ENCODE measurements at places on chromosomes 12 and 14.
A peak's percentile ranks its signal among the peaks of the same experiment; 100 is the strongest.

GRCh38 chr12:89183985-89184435, 168.3 kb downstream of the DUSP6 start:
- no peak for DNase-seq

GRCh38 chr12:93982771-93983315, 165.5 kb upstream of the PLXNC1 start:
- peak; percentile 20 for DNase-seq

DNA sequence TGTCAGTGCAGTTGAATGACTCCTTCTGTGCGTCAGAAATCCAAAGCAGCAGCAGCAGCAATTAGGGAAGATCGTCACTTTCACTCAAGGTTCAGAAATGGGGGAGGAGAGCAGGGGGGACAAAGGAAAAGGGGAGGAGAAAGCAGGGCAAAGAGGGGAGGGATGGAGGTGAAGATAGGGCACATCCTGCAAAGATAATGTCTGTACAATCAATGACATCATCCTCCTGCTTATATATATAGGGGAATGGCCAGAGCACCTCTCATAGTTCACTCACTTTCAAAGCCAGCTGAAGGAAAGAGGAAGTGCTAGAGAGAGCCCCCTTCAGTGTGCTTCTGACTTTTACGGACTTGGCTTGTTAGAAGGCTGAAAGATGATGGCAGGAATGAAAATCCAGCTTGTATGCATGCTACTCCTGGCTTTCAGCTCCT, at the start of gene NTS:
TSS of gene NTS (plus strand) at position 265 of the 431 bp plus-strand sequence. CDS start at position 374, 109 bp downstream.
- DNase-seq = no peak

- no peak for DNase-seq
Observed at GRCh38 chr12:16189849-16190248, 87.6 kb downstream of the SLC15A5 start.

GRCh38 chr12:103793046-103793445, 48.0 kb downstream of the NT5DC3 start:
- no peak for DNase-seq

DNA sequence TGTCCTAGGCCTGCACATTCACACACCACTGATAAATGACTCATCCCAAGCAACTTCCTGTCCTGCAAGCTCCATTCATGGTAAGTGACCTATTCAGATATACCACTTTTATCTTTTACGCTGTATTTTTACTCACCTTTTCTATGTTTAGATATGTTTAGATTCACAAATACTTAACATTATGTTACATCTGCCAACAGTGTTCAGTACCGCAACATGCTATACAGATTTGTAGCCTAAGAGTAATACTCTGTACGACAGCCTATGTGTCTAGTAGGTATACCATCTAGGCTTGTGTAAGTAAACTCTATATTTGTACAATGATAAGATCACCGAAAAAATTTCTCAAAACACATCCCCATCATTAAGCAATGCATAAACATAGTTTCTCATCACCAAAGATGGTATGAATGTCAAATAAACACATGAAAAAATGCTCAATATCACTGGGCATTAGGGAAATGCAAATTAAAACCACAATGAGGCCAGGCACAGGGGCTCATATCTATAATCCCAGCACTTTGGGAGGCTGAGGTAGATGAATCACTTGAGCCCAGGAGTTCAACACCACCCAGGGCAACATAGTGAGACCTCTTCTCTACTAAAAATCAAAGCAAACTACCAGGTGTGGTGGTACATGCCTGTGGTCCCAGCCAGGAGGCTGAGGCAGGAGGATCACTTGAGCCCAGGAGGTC, 20.7 kb downstream of the ATXN2 start:
- no peak for DNase-seq

DNA sequence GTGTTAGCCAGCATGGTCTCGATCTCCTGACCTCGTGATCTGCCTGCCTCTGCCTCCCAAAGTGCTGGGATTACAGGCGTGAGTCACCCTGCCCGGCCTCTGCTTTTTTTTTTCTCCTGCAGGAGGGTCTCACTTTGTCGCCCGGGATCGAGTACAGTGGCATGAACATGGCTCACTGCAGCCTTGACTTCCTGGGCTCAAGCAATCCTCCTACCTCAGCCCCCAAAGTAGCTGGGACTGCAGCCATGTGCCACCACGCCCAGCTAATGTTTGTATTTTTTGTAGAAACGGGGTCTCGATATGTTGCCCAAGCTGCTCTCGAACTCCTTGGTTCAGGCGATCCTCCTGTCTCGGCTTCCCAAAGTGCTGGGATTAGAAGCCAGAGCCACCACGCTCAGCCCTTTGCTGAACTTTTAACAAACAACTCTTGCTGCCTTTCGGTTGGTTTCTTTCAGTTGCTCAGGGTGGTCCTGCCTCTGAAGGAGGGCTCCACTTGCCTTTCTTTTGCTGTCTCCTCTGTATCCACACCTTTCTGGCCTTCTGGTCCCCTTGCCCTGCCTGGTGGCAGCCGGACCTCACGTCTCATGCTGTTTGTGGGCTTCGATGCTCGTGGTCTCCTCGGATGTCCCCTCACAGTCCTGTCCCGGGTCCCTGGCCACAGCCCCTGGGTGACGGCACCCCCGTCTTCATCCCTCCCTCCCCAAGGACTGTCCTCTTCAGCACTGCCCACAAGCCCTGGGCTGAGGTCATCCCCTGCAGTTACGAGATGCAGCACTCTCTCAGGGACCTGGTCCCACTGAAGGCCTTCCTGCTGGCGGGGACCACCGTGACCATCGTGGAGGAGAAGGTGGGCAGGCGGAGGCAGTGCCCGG, 3.8 kb upstream of the B3GNT4 start:
- no peak for DNase-seq

DNA sequence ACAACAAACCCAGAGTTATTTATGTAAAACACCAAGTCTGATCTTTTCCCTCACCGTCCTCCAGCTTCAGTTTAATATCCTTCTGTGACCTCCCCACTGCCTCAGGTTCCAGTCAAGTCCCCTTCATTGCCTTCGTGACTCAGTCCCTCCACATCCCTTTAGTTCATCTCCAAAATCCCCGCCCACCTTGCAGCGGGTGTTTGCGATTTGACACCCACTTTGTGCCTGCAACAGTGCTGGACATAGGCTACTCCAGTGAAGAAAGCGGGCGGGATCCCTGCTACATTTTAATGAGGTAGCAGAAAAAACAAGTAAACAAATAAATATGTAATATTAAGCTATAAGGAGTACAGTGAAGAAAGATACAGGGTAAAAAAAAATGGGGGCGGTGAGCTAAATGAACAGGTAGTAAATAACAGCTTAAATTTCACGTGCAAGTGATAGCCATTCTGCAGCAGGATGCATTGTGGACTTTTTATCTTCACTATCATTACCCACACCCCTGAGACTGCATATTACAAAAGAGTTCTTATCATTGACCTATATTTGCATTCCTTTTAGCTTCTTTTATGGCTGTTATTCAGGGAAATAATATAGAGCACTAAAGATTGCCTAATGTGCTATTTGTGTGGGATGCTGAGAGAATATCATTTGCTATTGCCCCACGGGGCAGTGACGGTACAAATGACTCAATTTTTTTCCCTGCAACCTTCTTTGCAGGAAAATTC, 222.8 kb upstream of the NUDT4 start:
- DNase-seq = no peak

DNA sequence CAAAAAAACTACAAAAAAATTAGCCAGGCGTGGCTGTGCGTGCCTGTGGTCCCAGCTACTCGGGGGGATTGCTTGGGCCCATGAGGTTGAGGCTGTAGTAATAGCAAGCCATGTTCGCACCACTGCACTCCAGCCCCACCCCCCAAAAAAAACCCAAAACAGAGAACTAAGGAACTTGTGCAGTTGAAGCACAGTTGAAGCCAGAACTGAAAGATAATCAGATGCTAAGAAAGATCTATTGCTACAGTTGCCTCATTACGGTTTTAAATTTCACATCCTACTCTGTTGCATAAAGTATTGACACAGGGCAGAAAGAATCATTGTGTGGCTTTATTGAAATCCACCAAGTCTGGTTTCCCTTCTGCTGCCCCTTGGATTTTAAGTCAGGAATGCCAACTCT, 3.8 kb downstream of the CS start:
- DNase-seq = no peak

- no peak for DNase-seq
Observed at GRCh38 chr14:54364555-54365415, 32.0 kb upstream of the CDKN3 start.

DNA sequence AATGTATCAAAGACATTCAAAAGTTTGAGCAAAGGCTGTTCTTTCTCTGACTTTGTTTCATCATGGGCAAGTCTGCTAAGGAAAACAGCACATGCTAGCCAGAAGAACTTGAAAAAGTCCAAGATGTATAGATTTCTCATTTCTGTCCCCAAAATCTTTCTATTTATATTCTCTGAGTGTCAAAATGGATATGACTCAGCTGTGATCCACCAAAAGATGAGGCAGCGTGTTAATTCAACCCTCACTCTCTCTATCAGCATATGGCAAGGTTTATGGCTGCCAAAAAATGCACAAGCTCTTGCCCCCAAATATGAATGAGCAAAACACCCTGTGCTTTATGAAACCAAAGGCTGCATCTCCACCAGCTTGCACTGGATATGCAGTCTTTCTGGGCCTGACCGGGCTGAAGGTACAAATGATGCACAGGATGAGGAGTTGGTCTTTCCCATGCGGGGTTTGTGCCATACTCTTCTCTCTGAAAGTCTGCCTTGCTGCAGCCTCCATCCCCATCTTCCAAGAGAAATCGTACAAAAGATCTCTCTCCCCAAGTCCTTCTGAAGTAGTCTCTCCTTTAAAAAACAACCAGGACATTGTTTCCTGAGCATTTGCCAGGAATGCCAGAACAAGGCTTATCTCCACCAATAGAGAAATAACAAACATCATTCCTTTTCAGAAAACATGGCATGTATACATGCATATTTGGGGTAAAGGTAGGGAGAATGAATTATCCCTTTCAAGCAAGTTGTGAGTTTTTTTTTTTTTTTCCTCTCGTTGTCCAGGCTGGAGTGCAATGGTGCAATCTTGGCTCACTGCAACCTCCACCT, 203.4 kb downstream of the TMX1 start:
- no peak for DNase-seq

DNA sequence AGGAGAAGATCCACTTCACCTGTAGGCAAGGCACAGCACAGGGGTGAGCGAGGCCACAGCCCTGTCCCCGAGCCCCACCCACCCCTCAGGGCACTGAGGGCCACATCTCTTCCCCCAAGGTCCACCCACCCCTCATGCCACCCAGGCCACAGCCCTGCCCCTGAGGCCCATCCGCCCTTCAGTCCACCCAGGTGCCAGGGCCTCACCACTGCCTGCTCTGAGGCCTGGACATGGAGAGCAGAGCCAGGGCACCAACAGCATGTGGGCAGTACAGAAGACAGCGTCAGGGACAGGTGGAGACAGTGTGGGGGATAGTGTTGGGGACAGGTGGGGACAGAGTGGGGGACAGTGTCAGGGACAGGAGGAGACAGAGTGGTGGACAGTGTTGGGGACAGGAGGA, 138.3 kb downstream of the TMEM121 start:
- no peak for DNase-seq

GRCh38 chr14:34356264-34356654, 105.8 kb downstream of the SPTSSA start:
- no peak for DNase-seq

DNA sequence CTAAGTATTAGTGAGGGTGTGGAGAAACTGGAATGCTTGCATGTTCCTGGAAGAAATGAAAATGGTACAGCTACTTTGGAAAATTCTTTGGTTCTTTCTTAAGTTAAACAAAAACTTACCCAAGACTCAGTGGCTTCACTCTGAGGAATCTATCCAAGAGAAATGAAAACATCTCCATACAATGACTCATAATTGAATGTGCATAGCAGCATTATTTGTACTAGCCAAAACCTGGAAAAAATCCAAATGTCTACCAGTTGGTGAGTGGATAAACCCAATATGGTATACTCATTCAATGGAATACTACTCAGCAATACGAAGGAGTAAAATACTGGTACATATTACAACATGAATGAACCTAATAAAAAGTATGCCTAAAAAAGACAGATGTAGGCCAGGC, 18.0 kb upstream of the CRACR2A start:
- DNase-seq = no peak

DNA sequence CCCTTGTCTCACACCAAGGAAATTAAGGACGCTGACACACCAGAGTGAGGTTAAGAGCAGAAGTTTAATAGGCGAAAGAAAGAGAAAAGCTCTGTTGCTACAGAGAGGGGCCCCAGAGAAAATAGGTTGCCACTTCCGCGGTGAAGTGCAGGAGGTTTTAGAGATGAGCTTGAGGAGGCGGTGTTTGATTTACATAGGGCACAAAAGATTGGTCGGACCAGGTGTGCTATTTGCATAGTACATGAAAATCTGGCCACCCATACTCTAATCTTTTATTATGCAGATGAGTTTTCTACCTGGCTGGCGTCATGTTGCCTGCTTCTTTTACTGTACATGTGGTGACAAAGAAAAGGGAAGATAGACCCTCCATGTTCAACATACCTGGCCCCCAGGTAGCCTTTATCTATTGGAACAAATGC, 23.3 kb upstream of the MYF6 start:
- DNase-seq = no peak

DNA sequence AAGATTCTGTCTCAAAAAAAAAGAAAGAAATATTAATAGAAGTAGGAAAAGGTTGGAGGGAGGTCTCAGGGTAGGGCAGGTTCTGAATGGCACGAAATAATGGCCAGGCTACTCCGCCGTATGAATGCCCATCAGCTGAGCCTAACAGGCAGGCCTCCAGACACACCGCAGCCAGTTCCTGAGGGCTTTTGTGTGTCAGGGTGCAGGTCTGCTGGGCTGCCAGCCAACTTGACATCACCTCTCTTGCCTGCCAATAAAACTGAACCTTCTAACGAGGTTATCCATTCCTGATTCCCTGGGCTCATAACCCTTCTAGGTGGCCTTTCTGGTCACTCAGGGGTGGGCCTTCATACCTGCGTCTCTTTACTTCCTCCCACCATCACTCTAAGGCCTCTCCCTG, 3.0 kb downstream of the IFI27 start:
- no peak for DNase-seq

GRCh38 chr12:55908726-55909512, 18.8 kb downstream of the PYM1 start:
- DNase-seq = no peak

Data from stimulated activated CD4-positive, alpha-beta T cell treated with anti-CD3 and anti-CD28 coated beads, Interleukin-15, amount 100 ng/mL, for 48 hours (primary cell).